MG63 (cell line): ENCODE measurements at places on chromosomes 3 and 15. TPM values are rescaled to one million over a fixed set of nuclear protein-coding genes. Genes with fewer than 3 reads are reported as not detected.
A peak's percentile ranks its signal among the peaks of the same experiment; 100 is the strongest.

DNA sequence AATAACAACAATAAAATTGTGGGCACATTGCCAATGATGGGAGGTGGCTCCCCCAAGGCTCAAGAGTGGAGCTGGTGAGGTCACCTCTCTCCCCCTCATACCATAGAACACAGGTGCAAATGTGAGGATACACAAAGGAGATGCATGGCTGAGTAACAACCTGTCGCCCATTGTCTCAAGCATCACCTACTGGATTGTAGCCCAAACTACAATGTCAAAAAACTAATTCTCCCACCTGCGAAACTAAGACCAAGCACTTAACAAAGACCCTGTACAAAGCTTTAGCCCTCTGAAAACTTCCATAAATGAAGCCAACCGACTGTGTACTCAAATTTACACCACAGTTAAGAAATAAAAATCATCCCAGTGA lies 50.4 kb upstream of the IGSF11 start:
- no peak for DNase-seq

DNA sequence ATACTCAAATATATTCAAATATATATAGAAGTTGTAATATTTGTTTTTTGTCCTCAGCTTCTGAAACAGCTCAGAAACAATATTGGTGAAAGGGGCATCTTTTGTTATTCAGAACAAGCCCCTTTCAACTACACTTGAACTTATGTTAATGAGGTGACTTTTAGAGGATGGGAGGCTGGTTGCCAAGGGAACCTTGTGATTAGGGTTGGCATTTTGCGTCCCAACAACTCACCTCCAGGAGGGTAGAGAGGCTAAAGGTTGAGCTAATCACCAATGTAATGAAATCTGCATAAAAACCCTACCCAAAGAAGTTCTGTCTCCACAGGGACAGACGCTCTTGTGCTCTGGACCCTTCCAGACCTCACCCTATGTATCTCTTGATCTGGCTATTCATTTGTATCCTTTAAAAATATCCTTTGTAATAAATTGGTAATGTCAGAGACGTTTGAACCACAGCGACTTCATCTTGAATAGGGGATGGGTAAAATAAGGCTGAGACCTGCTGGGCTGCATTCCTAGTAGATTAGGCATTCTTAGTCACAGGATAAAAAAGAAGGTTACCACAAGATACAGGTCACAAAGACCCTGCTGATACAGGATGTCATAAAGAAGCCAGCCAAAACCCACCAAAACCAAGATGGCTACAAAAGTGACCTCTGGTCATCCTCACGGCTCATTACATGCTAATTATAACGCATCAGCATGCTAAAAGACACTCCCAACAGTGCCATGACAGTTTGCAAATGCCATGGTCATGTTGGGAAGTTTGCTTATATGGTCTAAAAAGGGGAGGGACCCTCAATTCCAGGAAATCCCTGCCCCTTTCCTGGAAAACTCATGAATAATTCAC lies 111.1 kb downstream of the FMN1 start:
- no peak for DNase-seq

The FAM219B gene
- total RNA-seq, result 22.6 and 65.2 TPM in 2 replicates

- DNase-seq, result peak; percentile 93
Measured at GRCh38 chr3:58052373-58053273, 44.4 kb downstream of the FLNB start.

GRCh38 chr3:156489462-156489911 lies 65.4 kb downstream of the SSR3 start:
- no peak for DNase-seq

The TICRR gene
- total RNA-seq, result 3.3 and 4.0 TPM in 2 replicates

GRCh38 chr3:69691860-69692259 lies 47.4 kb upstream of the MITF start:
- DNase-seq, result no peak

- DNase-seq, result no peak
Measured at GRCh38 chr15:45132844-45133560, 3.2 kb downstream of the DUOX1 start.

DNA sequence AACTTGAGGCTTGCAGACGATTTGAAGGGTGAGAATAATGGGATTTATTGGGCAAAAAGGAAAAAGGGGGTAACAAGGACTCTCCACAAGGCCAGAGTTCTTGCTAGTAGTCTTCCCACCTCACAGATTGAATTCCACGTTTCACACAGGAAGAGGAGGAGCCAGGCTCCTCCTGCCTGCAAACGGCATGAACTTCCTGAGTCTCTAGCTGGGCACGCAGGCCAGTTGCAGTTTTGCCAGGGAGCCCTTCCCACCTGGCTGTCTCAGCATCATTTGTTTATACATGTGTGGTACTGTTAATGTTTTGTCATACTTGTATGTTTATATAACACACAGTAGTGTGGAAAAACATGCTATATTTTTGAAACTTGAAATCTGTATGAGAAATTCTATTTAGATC lies 155.0 kb downstream of the NLGN1 start:
- DNase-seq, result peak; percentile 59

GRCh38 chr3:148796799-148797198 lies 30.8 kb upstream of the CPB1 start:
- DNase-seq, result no peak

The PHLDB2 gene
- 53.5 and 65.4 TPM in 2 replicates for total RNA-seq

The CAND2 gene
- 0.23 TPM in 1 of 2 replicates, not detected in the other for total RNA-seq

- no peak for DNase-seq
Measured at GRCh38 chr15:59223736-59224135, 17.1 kb downstream of the LDHAL6B start.
